ENCODE measurements at places on chromosomes 1 and 21.

- peak; percentile 50 for DNase-seq
Observed at GRCh38 chr1:184152434-184152898, 100.9 kb downstream of the TSEN15 start.

- no peak for DNase-seq
Observed at GRCh38 chr1:181160998-181161870, 72.7 kb downstream of the IER5 start.

- no peak for DNase-seq
Observed at GRCh38 chr1:4267381-4268261, 367.5 kb upstream of the C1orf174 start.

- no peak for DNase-seq
Observed at GRCh38 chr1:164971921-164972415, 384.5 kb downstream of the LMX1A start.

DNA sequence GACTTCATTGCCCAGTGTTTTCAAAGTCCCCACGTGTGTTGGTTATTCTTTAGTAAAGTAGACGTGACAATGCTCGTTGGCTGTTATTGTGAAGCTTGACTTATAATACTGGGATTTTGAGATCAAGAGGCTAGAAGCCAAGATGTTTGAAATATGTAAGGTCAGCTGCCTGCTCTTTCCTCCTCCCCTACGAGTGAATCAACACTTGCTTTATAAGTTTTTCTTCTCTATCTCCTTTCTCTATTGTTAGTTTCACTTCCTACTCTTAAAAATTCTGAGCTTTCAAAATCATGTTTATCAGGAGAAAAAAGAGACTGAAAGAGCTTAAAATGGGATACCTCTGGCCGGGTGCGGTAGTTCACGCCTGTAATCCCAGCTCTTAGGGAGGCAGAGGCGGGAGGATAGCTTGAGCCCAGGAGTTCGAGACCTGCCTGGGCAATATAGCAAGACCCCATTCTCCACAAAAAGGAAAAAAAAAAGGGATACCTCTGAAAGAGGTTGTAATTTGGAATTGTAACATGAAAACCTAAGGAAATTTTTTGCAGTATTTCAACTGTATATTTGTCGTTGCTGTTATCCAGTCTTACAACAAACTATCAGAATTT lies 72.0 kb downstream of the EPB41 start:
- DNase-seq, result no peak

GRCh38 chr1:102472520-102472919 lies 475.8 kb upstream of the OLFM3 start:
- no peak for DNase-seq

GRCh38 chr1:224565186-224565585 lies 50.9 kb upstream of the CNIH3 start:
- DNase-seq, result no peak

- DNase-seq, result no peak
Observed at GRCh38 chr21:21788591-21788990, 790.4 kb downstream of the NCAM2 start.

- DNase-seq, result no peak
Observed at GRCh38 chr1:59682396-59683080, 132.2 kb upstream of the HOOK1 start.

GRCh38 chr1:168057921-168058320 lies 78.8 kb downstream of the GPR161 start:
- DNase-seq, result no peak

GRCh38 chr1:42153624-42154023 lies 414 bp downstream of the GUCA2B start:
- peak; percentile 65 for DNase-seq
